ENCODE measurements at places on chromosomes 1 and 21.

GRCh38 chr1:48548985-48549384 is 77.0 kb upstream of the SPATA6 start:
- no peak for DNase-seq

GRCh38 chr1:206926286-206926685 is 4.5 kb upstream of the FCMR start:
- DNase-seq: no peak

DNA sequence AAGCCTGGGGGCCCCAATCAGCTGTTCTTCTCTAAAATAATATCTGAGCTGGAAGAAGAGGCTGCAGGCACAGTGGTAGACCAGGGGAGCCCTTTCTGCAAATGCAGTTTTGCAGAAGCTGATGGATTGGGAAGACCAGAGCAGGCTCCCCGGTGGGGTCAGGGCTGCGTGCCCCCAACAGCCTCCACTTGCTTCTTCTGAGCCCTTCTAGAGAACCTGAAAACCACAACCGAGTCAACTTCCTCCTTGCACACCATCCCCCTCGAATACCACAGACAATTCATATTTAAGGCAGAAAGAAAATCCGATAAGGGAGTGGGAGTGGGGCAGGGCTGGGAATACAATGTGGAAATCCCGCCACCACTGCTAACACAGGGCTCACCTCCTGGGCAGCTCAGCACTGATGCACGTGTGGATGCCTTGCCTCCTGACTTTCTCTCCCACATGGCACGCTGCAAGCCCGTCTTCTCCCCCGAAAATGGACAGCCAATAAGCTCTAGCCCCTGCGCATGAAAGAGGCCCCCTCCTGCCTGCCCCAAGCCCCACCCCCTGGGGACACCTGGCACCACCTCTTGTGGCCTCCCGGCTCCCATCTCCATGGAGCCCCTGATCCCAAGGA is 25.4 kb upstream of the ALDH4A1 start:
- no peak for DNase-seq

GRCh38 chr1:156413391-156414246 is 44.6 kb downstream of the RHBG start:
- no peak for DNase-seq

DNA sequence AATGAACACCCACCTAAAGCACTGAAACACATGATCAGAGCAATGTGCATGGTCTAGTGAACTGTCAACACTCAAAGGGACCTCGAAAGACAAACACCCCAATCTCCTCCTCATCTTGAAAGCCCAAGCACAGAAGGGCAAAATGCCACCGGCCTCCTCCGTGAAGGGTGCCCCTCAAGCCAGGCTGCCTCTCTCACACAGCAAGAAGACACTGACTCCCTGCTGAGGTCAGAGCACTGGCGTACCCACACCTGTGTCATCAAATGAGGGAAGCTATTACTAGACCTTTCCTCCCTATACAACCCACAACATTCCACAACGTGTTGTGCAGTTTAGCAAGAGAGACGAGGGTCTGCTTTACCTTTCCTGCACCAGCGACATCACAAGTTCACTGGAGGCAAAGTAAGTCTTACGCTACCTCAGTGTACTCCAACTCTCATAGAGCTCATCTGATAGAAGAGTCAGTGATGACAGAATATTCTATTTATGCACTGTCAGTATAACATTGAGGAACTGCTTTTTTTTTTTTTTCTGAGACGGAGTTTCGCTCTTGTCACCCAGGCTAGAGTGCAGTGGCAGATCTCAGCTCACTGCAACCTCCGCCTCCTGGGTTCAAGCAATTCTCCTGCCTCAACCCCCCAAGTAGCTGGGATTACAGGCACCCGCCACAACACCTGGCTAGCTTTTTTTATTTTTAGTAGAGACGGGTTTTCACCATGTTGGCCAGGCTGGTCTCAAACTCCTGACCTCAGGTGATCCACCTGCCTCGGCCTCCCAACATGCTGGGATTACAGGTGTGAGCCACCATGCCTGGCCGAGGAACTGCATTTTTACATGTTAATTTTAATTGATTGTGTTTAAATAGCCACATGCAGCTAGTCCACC is 3.3 kb downstream of the SH3BP5L start:
- DNase-seq: no peak

- no peak for DNase-seq
These were observed 75.5 kb downstream of the PRDM2 start for GRCh38 chr1:13775459-13775858.

DNA sequence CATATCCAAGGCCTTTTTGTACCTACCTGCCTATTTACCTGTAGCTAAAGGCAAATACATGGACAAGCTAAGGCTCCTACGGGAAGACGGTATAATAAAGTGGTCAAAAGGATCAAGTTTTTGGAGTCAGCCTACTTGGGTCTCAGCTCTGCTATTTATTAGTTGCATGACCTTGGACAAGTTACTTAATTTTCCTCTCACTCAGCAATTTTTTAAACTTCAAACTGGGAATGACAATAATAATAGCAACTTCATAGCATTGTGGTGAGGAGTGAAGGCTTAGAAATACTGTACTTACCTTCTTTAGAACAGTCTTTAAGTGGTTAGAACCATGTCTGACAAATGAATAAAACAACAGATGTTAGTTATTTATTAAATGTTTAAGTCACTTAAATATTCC is 60.2 kb upstream of the SLC35F3 start:
- DNase-seq: no peak

- no peak for DNase-seq
These were observed 546 bp downstream of the HES3 start for GRCh38 chr1:6244401-6245049.

DNA sequence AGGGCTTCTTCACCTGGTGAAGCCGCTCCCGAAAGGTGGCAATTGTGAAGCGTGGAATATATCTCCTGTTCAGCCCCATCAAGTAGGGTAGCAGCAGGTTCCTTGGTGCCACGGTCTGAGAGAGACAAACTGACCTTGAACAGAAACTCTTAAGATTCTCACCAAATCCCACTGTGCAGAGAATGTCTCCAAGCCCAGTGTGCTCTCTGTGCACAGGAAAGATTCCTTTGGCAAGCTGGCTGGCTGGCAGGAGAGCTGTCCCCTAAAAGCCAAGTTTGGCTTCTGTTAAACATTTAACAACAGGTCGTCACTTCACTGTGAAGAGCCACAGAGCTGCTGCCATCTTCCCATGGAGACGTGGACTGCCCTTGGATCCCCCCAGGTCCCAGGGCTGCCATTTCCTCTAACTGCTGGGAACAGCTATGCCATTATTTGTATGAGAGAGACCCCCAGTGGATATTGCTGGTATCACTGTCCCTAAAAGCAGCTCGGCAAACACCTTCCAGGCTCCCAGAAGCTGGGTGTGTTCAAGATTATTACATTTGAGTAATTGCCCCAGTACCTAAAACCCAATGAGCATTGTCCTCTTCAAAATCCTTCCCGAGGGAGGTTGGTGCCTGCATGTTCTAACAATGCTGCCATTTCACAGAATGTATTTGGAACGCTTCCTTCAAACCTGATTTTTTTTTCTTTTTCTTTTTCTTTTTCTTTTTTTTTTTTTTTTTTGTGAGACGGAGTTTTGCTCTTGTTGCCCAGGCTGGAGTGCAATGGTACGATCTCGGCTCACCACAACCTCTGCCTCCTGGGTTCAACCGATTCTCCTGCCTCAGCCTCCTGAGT is 71.8 kb downstream of the CD58 start:
- DNase-seq: peak; percentile 55

Data from NCI-H748 treated with DMSO at 0.1 percent for 48 hours (cell line).